ENCODE measurements at places on chromosomes 16 and 17. TPM values are rescaled to one million over a fixed set of nuclear protein-coding genes. Genes with fewer than 3 reads are reported as not detected.

The RNU2-1 gene
- total RNA-seq = not detected

The KRT36 gene
- total RNA-seq = not detected

The CDH8 gene
- total RNA-seq = 0.60 TPM

The CNGB1 gene
- 0.40 TPM for total RNA-seq

The HEATR9 gene
- not detected for total RNA-seq

The ANTKMT gene
- total RNA-seq = 61.8 TPM

The TEX19 gene
- 0.60 TPM for total RNA-seq

The TEKT5 gene
- total RNA-seq = not detected

The ATP2C2 gene
- 0.10 TPM for total RNA-seq

The KRT25 gene
- not detected for total RNA-seq

The PRKCB gene
- total RNA-seq = 0.24 TPM

The TRIM72 gene
- 0.06 TPM for total RNA-seq

The LGALS9B gene
- not detected for total RNA-seq

The MYH1 gene
- total RNA-seq = not detected

The MSI2 gene
- 46.3 TPM for total RNA-seq

The RAB26 gene
- 2.4 TPM for total RNA-seq

The RHBDL3 gene
- total RNA-seq = 4.3 TPM

The DPEP2 gene
- total RNA-seq = not detected

The SLC2A4 gene
- 0.27 TPM for total RNA-seq

The CCL2 gene
- total RNA-seq = 24.8 TPM
